ENCODE measurements at places on chromosomes 11 and 22.

DNA sequence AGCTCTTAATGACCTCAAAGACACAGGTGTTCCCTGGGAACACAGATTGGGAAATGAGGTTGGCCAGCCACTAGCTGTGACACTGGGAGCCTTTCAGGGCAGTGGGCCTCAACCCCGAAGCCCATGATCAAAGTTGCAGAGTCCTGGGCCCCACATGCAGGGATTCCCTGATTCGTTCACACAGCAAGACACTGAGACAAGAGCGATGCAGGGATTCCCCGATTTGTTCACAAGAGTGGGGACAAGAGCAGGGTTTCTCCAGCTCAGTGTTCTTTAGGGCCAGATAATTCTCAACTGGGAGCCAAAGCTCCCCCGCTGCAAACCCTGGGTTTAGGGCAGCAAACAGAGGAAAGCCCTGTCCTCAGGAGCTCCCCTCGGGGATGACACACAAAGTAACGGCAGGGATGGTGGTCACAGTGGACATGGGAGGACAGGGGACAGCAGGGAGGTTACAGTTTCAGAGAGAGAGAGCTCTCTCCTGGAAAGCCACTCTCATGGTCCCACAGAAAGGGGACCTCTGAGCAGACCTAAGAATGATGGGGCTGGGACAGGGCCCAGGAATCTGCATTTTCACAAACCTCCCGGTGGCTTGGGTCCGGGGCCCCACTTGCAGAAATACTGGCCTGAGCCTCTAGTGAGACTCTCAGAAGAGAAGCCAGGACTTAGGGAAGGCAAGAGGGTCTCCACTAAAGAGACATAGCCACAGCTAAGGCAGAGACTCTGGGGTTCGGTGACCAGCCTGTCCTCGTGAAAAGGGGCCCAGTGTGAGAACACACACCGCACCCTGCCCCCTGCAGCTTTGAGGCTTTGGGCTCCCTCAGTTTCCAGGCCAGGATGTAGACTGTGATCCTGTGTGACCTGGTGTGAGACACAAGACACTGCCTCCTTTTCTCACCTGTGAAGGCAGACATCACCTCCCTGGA is 7.4 kb upstream of the GNAZ start:
- DNase-seq = no peak

- peak; percentile 83 for DNase-seq
Measured at GRCh38 chr11:131763193-131763890, 392.9 kb downstream of the NTM start.

GRCh38 chr11:4190519-4190918 is 95.9 kb downstream of the RRM1 start:
- no peak for DNase-seq

DNA sequence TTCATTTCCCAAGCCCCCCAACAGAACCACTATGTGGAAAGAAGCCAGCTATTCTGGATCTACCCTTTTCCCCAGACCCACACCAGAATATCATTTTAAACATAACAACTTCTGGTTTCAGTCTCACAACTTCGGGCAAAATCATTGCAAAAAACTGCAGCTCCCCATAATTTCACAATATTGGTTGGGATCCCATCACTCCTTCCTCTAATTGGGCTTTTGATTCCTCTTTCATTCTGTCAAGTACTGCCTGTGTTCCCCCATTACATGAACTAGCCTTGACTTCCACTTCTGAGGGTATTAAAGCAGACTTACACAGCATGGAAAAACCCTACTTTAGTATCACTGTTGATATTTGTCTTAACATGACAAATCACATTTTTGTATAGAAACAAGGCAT is 4.1 kb upstream of the APOL3 start:
- DNase-seq = no peak

- peak; percentile 34 for DNase-seq
Measured at GRCh38 chr22:41722496-41722895, 23.2 kb downstream of the MEI1 start.

DNA sequence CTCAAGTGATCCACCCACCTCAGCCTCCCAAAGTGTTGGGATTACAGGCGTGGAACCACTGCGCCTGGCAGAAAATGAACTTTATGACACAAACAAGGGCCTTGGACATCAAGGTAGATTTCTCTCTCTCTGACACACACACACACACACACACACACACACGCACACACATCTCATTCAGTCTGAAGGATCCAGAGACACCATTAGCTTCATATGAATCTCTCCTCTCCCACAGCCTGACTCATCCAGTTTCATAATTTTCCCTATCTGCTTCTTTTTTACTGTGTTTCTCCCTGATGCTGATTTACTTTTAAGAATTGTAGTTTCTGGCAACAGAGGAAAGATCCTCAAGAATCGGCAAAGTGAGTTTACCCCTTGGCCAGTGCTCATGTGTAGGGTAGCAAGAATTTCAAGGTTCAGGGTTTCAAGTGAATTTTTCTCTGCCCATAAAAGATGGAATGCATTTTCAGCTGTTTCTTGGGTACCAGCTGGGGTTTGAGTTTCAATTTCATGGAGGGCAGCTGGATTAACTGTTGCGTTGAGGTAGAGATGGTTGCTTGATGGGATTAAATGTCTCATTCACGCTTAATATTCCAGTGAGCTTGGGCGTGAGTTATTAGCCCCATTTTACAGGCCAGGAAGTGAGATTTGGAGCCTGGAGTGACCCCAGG is 3.5 kb downstream of the MYO18B start:
- DNase-seq = no peak

DNA sequence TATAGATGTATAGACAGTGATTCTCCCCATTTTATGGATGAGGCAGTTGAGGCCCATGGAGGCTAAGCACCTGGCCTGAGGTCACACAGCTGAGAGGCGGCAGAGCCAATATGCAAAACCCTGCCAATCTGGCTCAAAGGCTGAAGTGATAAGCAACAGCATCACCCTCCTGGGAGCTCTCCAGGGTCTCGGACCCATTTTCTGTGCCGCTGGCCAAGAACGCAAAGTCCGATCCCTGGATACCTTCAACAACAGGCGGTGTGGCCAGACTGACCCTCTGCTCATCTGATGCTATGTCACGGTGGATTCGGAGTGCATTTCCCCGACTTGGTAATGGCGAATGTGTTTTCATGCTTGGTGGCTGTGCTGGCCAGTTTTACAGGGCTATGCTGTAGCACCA is 595.0 kb downstream of the TBC1D22A start:
- no peak for DNase-seq

GRCh38 chr11:57638005-57638781 is 11.5 kb downstream of the YPEL4 start:
- DNase-seq = no peak

DNA sequence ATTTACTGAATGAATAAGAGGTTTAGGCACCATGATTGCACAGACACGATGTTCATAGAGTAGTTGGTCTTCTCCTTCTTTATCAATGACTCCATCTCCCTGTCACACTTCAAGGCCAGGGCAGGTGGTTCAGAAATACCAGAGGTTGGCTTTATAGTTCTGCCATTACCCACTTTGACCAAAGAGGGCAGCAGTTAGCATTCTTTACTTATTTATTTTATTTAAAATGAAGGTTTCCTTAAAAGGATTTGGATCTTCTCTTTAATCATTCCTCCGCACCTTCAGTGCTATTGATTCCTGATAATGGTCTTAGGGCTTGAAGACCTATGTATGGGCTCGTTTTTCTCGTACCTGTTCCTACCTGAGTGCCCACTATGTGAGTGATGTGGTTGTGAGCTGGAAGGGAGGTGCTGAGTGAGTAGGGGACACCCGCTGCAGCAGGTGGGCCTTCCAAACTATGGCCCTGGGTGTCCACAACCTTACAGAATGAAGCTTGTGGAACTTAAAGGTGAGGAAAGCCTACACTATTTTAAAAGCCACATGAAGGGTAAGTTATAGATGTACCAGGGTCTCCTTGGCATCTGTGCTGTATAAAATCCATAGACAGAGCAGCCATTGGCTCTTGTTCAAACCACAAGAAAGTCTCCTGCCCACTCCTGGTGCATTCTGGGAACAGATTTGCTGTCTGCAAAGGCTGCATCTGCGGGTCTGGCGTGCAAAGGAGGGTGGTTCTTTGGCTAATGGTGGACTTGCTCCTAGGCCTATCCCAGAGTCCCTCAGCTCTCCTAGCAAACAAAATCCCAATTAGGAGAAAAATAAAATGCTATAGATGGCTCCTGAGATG is 35.0 kb downstream of the TIMP3 start:
- DNase-seq = no peak

DNA sequence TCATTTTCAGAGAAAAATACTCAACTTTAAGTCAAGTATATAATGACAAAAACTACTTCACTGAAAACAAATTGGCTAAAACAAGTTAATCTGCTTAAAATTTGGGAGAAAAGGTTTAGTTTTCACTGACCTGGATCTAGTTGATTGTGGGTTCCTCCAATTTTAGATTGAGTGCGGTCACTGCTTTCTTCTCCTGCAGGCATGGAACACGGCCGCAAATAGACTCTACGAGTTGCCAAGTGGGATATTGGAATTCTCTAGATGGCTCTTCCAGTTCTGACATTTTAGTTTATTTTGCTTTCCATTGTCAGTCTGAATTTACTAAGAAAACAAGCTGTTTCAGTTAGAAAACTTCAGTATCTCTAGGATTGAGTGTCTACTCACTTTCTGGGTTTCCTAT is 12.3 kb downstream of the OR4C5 start:
- no peak for DNase-seq

DNA sequence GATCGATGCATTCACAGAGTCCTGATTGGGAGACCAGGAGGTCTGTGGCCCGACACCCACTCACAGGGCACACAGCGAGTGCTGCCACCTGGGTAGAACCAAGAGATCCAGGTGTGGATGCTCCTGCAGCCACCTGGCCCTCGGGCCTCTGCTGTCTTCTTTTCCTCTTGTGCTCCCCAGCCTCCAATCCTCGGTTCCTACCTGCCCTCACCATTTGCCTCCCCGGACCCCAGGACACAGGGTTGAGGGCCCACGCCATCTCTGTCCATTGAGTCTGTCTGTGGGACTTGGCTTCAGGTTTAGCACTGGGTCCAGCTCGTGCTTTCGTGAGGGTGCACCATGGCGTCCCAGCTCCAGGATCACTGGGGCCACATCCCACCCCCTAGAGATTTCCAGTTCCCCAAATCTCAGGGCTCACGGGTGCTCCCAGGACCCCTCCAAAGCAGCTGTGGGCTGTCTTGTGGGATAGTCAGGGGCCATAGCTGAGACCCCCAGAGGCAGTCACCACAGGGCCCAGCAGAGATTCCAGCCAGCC is 591.1 kb downstream of the BRD1 start:
- DNase-seq = no peak

GRCh38 chr11:66418168-66418985 is 2.5 kb upstream of the NPAS4 start:
- DNase-seq = peak; percentile 24

GRCh38 chr11:75150879-75151278 is at the start of gene SLCO2B1:
Gene SLCO2B1 (plus strand): TSS chr11:75151107. CDS start chr11:75151382, 275 bp downstream.
- no peak for DNase-seq

DNA sequence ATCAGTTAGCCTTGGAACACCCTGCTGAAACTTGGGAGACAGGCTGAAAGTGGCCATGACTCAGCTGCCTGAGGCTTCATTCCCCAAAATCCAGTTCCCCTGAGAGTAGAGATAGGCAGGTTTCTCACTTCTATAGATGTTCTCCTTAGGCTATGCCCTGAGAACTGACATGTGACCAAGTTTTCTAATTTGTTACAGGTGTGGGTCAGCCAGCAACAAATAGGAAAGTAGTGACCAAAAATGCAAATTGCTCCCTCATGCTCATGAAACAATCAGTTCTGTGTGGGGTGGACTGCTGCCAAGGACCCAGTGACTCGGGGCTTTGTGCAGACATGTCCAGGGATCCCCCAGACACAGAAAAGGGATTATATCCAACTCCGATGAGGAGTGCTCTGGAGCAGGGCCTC is 7.3 kb upstream of the CCDC15 start:
- no peak for DNase-seq

DNA sequence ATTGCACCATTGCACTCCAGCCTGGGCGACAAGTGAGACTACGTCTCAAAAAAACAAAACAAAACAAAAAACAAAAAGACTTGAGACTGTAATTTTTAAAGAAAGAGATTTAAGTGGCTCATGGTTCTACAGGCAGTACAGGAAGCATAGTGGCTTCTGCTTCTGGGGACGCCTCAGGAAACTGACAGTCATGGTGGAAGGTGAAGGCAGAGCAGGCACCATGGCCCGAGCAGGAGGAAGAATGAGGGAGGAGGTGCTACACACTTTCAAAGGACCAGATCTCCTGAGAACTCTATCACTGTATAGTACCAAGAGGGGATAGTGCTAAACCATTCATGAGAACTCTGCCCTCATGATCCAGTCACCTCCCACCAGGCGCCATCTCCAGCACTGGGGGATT is 52.0 kb downstream of the CBL start:
- no peak for DNase-seq

- DNase-seq = no peak
Measured at GRCh38 chr11:66870131-66870530, 13.3 kb downstream of the LRFN4 start.

DNA sequence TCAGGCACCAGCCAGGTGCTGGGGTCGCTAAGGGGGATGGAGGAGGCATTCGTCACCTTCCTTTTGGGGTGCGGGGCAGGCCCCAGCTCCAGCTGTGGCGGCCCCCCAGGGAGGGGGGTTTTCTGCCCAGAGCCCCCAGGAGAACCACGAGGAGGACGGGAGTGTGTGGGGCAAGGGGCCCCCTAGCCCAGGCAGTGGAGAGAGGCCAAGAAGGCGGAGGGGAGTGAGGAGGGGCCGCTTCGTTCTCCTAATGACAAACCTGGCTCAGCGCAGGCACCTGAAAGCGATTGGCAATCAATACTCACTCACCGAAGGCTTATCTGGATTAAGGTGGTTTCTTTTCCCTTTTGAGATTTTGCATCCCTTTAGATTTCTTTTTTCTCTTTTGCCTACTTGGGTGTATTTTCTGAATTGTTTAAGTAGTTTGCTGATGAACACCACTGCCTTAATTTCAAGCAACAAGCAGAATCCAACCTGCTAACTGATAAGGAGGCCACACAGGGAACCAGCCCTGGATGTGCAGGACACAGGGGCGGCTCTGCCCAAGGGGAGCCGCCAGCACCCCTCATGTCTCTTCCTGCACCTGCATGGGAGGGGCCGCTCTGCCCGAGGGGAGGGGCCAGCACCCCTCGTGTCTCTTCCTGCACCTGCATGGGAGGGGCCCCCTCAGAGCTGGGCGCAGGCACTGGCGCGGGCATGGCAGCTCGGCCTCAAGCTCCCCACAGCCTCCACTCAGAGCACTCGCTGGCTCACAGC is 122.3 kb downstream of the BRD1 start:
- no peak for DNase-seq

GRCh38 chr11:125579811-125580210 is 10.5 kb downstream of the EI24 start:
- no peak for DNase-seq

DNA sequence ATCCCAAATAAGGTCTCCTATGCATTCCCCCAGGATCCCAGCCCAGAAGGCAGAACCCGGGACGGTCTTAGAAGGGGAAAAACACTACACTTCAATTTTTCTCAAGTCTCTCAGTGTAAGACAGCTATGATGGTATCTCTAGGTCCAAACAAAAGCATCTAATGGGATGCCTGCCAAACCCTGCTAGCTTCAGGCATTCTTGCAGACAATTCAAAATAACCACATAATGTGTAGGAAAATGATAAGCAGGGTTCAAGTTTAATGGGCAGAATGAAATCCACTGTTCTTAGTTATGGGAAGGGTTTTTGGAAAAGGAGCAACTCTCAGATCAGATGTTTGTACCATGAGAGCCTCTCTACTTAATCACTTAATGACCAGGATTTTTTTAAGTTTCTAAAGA is 119.8 kb upstream of the ANO1 start:
- DNase-seq = no peak

GRCh38 chr11:2267851-2268728 is 2.3 kb downstream of the ASCL2 start:
- no peak for DNase-seq

Measured in SK-N-MC (cell line).